ENCODE measurements at places on chromosomes 2 and 18.
A peak's percentile ranks its signal among the peaks of the same experiment; 100 is the strongest.

DNA sequence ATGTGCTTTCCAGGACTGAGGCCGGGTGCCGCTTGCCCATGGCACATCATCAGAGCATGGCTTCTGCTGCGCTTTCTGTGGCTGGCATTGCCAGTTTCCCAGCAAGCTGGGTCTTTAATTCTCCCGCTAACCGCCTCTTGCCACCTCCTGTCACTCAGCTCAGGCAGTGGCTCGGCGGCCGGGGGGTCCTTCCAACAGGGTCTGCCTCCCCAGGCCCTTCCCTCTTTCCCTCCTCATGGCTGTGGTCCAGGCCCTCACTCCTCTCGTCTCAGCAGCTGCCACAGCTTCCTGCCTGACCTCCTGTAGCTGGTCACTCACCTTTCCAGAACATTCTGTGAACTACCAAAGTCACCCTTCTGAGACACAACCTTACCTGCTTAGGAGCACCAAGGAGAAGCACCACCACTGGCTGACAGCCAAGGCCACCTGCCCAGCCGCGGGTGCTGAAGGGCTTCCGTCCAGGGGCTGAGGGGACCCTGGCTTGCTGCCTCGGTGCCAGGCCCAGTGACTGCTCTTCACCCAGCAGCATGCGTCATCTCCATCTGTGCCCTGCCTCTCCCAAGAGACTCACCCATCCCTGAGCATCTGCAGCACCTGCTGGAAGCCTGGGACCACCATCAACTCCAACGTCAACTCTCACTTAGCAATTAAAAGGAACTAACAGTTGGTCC lies 22.6 kb downstream of the CHMP1B start:
- DNase-seq: no peak

- DNase-seq: no peak
Observed at GRCh38 chr2:219614076-219614860, 13.2 kb upstream of the SLC4A3 start.

GRCh38 chr2:42163444-42164045 lies 5.6 kb upstream of the EML4 start:
- DNase-seq: no peak

- DNase-seq: no peak
Observed at GRCh38 chr2:86542814-86543213, 20.4 kb downstream of the CHMP3 start.

GRCh38 chr2:10056439-10056838 lies 13.1 kb downstream of the KLF11 start:
- no peak for DNase-seq

DNA sequence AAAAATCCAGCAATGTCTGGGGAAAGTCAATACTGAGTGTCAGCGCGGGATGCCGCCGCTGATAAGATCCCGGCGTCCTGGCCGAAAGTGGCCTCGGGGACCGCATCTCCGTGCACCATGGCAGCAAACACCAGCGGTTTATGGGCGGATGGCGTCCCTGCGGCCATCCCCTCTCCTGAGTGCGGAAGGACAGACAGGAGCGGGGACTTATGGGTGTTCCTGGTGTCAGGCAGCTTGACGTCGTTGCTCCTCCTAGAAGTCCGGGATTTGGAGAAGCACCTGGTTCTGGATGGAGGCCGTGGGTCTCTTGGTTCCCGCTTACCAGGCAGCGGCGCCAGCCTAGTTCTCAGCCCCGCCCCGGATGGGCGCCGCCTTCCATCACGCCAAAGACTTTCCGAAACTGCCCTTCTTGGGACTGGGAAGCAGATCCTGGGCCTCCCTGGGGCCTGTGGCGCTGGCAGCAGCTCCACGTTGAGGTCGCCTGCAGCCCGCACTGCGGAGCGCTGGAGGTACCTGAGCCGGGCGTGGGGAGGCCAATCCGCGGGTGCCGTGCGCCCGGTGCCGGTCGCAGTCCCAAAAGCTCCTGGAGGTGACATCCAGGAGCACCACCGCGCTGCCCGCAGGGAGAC lies 119.1 kb downstream of the CCDC74A start:
- no peak for DNase-seq

- no peak for DNase-seq
Observed at GRCh38 chr2:236334122-236334876, 70.1 kb upstream of the ASB18 start.

DNA sequence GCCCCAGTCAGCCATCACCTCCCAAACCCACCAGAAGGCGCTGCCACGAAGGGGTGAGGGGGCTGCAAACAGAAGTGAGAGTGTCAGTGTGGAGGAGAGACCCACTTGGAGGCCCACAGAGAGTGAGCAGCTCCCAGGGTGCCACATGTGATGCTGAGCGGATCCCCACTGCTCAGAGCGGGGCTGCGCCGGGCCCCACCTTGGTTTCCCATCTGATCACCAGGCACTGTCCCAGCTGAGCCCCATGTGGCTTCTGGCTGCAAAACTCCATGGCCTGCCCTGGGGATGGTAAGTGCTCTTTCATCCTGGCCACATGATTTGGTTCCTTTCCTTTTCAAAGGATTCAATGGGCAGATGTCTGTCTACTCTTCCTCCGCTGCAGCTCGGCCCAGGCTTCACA lies 23.8 kb downstream of the SNORC start:
- no peak for DNase-seq

DNA sequence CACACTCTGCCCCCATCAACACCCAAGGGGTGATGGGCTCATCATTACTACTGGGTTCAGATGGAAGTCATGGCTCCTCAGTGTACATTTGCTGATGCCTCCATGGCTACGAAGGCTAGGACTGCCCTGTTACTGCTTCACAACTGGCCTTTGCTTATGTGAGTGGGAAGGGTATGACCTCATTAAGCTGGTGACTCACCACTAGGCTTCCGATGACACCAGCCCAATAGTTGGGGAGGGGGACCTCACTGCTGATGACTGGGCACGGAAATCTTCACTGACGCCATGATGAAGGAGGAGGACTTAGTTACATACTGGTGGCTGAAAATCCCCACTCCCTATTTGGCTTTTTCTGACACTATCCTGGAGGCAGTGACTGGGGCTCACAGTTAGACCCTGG lies 263.2 kb downstream of the CMPK2 start:
- no peak for DNase-seq

GRCh38 chr2:156867201-156867600 lies 390.3 kb upstream of the GALNT5 start:
- no peak for DNase-seq

DNA sequence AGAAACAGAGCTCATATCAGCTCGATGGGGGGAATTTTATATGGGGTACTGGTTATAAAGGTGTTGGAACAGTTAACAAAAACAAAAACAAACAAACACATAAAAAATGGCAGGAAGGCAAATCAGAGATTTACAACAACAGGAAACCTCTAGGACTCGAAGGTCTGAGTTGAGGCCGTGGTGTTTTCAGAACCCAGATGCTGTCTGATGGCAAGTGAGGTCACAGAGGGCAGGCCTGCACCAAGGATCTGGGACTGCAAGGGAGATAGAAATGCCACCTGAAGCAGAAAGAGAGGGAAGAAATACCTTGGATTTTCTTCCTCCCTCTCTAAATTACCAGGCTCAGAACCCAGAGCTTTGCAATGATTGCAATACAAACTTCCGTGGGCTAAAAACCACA lies 429.5 kb downstream of the ZNF521 start:
- no peak for DNase-seq

- DNase-seq: no peak
Observed at GRCh38 chr18:32553174-32553573, 82.5 kb upstream of the GAREM1 start.

- no peak for DNase-seq
Observed at GRCh38 chr2:41900101-41900577, 147.7 kb upstream of the PKDCC start.

- DNase-seq: no peak
Observed at GRCh38 chr2:239105234-239105633, 257.3 kb downstream of the TWIST2 start.

DNA sequence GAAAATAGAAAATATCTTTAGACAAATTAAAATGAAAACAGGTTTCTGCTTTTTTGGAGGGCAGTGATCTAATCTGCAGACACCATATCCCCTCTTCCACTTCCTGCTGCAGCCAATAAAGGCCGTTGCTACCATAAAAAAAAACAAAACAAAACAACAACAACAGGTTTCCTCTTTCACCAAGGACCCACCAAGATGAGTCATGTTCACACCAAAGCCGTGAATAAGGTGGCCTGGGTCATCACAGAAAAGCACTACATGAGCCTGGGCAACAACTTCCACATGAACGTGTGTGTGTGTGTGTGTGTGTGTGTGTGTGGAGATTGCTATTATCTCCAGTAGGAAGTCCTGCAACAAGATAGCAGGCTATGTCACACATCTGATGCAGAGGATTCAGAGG lies 24.8 kb upstream of the TFCP2L1 start:
- DNase-seq: no peak

GRCh38 chr2:219543596-219544358 lies at the start of the genes CHPF and TMEM198:
CHPF (minus strand) TSS chr2:219543809; CDS start chr2:219543538, 271 bp downstream.
TMEM198 (plus strand) TSS chr2:219544028; CDS start chr2:219544728, 700 bp downstream.
- DNase-seq: peak; percentile 79

- DNase-seq: no peak
Observed at GRCh38 chr2:178479275-178479616, 846 bp upstream of the FKBP7 start.

DNA sequence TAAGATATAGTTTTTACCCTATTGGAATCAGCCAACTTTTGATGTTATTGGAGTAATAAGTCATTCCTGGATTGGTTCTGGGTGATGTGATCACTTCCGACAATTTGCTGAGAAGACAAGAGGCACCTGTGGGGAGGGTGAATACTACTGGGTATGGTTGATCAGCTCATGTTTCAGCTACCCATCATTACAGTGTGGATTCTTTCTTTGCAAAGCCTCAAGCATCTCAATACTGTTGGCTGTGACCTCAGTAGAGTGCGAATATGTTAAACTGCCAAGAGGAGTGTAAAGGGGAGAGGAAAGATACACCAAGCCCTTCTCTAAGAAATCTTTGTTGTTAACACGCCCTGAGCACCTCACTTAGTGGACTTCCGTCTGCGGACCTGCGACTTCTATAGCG lies 317.7 kb downstream of the TDRD15 start:
- no peak for DNase-seq

DNA sequence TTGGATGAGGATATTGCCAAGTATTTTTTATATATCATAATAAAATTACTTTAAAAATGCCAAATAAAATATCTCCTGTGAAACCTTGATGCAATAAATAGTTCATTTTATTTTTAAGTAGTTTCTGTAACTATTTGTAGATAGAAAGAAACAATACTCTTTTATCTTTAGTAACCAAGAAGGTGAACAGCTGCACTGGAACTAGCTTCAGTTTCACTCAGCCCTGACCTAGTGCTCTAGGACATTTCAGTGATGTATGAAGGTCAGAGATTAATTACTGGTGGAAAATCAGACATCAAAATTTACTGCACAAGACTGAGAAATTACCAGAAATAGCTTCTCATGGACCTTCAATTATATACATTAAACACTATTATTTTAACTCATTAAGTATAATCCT lies 1305.0 kb downstream of the CNTNAP5 start:
- no peak for DNase-seq

- DNase-seq: no peak
Observed at GRCh38 chr2:98468621-98469236, 24.1 kb downstream of the INPP4A start.

DNA sequence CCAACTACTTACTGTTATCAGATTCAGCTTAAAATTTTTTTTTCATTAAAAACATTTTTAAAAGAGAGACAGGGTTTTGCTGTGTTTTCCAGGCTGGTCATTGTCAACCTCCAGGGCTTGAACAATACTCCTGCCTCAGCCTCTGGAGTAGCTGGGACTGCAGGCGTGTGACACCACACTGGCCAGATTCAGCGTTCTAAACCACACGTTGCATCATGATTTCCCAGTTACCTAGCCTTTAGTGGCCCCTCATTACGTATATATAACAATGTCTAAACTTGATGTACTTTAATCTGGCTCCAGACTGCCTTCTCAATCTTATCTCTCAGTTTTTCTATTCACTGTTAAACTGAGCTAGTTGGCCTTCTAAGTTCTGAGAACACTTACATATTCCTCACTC lies 89.6 kb downstream of the COMMD1 start:
- no peak for DNase-seq

- DNase-seq: no peak
Observed at GRCh38 chr2:239660390-239661230, 259.8 kb upstream of the HDAC4 start.

- no peak for DNase-seq
Observed at GRCh38 chr2:138632066-138632620, 130.6 kb downstream of the SPOPL start.

DNA sequence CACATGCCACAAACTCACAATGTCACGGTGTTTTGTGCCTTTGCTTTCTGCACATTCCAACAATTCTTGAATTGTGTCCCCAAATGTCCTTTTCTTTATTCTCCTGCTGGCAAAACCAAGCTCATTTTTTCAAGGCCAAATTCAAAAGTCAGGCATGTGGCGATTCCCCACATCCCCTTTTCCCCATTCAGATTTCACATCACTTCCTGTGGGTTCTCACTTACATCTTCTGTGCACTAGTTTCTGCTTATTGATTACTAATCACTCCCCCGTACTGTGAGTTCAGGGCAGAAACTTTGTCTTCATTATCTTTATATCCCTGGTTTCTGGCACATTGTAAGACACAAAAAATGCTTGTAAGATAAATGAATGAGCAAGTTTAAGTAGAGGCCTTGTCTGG lies 69.2 kb downstream of the AP1S3 start:
- DNase-seq: no peak

DNA sequence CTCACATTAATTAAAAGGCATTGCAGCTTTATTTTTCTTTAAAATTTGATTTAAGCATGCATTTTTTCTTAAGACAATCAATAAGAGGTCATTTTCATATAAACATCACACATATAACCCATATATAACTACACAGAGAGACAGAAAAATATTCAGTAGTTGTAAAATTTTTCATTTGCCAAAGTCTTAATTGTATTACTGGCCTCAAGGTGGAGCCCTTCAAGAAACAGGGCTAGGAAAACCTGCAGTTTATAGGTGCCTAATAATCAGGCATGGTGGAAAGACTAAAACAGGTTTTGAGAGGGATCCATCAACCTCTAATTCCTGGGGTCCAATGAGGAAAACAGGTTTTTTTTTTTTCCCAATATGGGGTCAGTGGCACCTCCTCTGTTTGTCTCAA lies 71.3 kb upstream of the ZNF804A start:
- DNase-seq: no peak

DNA sequence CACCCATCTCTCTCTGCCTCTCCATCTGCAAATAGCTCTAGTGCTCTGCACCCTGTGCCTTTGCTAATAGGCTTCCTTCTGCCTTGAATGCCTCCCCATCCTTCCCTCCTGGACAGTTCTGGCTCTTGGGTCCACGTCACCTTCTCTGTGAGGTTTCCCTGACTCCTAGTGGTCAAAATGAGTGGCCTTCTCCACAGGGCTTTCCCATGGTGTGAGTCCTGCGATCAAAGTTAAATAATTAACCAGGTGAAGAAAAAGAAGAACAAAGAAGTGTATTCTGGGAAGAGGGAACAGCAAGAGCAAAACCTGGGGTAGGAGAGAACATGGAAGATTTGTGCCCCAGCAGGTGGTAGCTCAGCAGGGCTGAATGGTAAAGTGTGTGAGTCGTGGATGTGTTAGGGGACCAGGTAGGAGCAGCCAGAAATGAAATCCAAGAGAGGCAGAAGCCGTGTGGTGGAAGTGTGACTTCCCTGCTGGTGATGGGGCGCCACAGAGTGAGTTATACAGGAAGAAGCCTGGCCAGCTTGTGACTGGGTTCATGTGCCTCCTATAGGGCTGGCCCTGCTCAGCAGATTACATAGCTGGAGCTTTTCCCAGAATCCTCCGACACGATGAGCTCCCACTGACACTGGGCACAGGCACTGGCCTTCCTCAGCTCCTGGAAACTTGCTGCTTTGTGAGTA lies 93.8 kb upstream of the LDAH start:
- DNase-seq: no peak

- no peak for DNase-seq
Observed at GRCh38 chr18:46581648-46582047, 75.4 kb downstream of the LOXHD1 start.

Measured in naive thymus-derived CD4-positive, alpha-beta T cell (primary cell).